ENCODE measurements at places on chromosomes 5 and 9.

GRCh38 chr5:15026011-15026893 lies 154.7 kb upstream of the ANKH start:
- no peak for DNase-seq

DNA sequence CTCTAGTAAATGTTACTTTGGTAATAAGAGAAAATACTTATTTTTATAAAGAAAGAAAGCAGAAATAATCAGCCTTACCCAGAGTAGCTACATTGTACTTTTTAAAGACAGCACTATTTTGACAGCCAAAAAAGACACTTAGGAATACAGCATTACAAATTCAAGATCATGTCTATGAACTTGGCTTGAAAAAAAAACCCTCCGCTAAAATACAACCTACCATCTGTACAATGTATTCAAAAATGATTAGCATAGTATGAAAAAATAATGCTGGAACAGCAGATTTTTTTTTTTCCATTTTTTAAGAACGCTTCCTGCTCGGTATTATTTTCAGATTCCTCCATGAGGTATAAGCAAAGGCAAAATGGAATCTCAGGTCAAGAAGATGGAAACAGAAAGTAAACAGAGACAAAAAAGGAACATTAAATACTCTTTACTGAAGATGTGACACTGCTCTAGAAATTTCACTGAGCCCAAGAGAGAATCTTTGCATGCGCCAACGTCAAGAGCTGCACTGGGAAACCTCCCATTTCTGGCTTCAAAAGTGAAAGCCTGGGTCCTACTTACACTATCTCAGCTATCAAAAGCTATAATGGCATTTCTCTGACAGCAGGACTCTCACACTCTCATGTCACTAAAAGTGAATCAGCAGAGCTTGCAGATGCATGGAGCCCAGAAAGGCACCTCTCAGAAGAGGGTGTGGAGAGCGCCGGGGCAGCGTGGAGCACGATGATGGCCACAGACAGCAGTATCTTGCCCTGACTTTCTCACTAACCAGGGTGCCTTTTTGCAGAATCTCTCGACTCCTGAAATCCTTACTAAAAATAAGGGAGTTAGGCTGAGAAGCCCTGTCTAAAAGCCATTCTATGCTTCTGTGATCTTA lies 167.4 kb downstream of the ELAVL2 start:
- DNase-seq = no peak

DNA sequence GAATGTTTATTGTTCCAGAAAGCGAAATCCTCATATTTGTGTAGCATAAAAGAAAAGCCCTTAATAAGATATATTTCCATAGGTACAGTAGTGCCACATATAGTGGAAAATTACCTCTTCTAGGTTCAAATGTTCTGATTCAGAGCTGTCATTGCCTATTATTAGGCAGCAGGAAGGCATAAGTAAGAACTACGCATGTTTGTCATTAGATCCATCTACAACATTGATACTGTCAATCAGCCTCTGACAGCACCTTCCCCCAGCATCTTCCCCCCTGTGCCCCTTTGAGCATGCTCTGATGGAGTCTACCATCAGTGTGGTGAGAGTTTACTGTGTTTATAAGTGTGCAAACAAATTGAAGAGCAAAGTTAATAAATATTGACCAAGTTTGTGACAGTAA lies 816.1 kb downstream of the TLE4 start:
- no peak for DNase-seq

- no peak for DNase-seq
These were observed 135.4 kb upstream of the CCDC152 start for GRCh38 chr5:42621242-42621641.

DNA sequence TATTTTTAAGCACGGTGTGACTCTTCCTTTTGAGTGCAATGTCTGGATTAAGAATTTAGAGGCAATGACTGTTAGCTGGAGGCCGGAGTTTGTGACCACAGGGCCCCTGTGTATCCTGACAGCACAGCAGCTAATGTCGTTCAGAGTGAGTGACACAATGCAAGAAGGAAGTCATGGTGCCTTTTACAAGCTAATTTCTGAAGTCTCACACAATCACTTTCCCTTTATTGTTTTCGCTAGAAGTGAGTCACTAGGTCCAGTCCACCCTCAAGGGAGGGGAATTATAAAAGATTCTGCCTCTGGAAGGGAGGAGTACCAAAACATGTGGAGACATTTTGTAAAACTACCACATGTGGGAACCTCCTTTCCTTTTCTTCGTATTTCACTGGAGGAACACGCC lies 185.5 kb upstream of the FGF10 start:
- no peak for DNase-seq

DNA sequence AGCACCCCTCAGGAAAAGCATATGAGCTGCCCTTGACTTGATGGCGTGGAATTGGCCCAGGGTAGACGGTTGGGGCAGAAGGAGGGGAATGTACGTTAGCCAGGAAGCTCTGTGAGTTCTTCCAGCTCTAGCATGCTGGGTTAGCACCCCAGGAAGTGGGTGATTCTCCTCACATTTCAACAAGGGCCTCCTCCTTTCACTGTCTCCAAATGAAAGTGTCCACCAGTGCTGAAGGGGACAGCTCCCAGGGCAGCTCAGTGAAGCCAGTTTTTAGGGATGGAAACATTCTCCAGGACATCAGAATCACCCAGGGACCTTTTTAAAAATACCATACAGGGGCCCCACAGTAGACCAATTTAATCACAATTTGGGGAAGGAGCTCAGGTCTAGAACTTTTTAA lies 17.2 kb upstream of the AFAP1L1 start:
- no peak for DNase-seq

- no peak for DNase-seq
These were observed 122.3 kb downstream of the SEMA5A start for GRCh38 chr5:9423571-9423970.

- DNase-seq = no peak
These were observed 330.7 kb downstream of the LRRC70 start for GRCh38 chr5:62909326-62909725.

DNA sequence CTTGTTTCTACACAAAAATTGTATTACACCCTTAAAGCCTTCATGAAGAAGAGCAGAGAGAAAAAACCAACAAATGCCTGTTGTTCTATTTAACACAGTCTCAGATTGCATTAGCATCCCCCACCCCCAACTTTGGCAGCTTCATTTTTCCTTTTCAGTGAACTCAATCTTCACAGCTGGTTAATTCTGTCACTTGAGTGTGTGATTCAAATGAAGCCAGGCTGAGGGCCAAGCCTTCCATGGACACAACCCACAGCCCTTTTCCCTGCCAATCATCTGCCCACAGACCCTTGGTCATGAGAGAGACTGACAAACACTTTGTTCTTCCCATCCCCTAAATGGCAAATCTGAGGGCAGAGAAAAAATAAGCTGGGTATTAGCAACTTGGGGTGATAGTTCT lies 217.5 kb upstream of the NMUR2 start:
- DNase-seq = no peak

DNA sequence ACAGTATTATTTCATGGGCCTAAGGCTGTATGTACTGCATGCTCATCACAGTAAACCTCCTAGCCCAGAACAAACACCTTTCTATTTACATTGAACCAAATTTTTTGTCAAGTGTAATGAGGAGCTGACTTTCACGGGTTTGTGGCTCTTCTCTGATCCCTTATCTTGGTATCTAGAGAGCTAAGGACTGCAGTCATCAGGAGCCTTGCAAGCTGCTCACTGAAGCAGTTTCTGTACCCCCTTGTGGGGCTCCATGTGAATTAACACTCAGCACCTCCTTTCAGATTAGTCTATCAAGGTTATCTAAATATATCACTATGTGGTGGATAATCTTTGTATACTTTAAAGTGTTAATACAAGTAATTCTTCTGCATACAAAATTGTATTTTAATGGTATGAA lies 108.2 kb downstream of the AUH start:
- DNase-seq = no peak

DNA sequence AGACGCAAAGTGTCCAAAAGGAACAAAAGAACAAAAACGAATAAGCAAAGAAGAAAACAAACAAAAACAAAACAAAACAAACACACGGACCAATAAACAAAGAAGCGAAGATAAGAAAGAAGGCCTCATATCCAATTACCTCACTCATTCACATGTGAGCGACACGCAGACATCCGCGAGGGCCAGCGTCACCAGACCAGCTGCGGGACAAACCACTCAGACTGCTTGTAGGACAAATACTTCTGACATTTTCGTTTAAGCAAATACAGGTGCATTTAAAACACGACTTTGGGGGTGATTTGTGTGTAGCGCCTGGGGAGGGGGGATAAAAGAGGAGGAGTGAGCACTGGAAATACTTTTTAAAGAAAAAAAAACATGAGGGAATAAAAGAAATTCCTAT lies 28.3 kb upstream of the WWC1 start:
- DNase-seq = no peak

GRCh38 chr9:112258106-112258505 lies 75.3 kb downstream of the PTBP3 start:
- no peak for DNase-seq

DNA sequence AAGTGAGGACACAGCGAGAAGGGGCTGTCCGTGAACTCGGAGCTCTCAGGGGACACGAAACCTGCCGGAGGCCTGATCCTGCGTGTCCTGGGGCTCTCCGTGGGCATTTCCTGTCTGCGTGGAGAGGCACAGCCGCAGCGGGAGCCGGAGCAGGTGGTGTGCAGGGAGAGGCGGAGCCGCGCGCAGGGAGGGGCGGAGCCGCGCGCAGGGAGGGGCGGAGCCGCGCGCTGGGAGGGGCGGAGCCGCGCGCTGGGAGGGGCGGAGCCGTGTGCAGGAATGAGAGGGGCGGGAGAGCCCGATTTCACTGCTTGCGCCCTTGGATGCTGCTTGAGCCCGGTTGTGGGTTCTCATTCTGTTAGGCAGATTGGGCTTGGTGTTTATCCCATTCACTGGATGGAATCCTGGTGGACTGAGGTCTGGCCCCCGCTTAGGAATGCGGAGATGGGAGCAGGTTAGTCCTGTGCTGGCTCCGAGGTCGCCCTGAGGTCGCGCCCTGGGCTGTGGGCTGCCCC lies 26.7 kb downstream of the NDUFS6 start:
- DNase-seq = no peak

GRCh38 chr9:109870365-109870764 lies 90.4 kb downstream of the PALM2AKAP2 start:
- no peak for DNase-seq

DNA sequence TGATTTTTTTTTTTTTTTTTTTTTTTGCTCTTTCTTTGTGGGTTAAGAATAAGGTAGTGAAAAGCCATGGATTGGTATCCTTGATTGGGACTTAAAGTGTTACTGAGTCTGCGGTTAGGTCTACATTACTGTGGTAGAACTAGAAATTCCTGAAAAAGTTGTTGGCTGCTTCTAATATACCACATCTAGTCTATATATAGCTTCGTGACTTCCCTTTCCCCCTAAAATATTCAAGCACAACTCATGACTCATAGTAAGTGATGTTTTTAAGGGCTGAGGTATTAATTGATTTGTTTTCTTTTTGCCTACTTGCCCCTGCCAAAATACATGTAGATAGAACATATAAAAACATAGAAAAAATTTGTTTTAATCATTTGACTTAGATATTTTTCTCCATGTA lies 247.6 kb downstream of the TMEM232 start:
- DNase-seq = no peak

- DNase-seq = no peak
These were observed 61.1 kb downstream of the MTRR start for GRCh38 chr5:7930011-7930410.

GRCh38 chr9:81566074-81566698 lies 123.2 kb downstream of the TLE1 start:
- DNase-seq = no peak

DNA sequence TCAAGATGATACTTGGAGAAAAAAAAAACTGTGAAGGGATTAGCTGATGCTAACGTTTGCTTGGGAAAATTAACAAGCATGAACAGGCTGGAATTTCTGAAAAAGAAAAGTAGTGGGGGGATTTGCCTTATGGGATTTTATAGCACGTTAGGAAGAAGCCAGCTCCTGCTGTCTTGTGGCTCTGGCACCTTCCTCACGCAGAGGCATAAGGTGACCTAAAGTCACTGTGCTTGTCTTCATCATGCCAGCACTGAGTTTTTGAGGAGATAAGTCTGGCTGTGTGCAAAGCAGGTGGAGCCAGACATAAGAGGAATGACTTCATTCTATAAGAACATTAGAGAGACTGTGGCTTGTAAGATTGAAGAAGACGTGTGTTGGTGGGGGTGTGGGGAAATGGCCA lies 94.4 kb upstream of the MAP1B start:
- no peak for DNase-seq

DNA sequence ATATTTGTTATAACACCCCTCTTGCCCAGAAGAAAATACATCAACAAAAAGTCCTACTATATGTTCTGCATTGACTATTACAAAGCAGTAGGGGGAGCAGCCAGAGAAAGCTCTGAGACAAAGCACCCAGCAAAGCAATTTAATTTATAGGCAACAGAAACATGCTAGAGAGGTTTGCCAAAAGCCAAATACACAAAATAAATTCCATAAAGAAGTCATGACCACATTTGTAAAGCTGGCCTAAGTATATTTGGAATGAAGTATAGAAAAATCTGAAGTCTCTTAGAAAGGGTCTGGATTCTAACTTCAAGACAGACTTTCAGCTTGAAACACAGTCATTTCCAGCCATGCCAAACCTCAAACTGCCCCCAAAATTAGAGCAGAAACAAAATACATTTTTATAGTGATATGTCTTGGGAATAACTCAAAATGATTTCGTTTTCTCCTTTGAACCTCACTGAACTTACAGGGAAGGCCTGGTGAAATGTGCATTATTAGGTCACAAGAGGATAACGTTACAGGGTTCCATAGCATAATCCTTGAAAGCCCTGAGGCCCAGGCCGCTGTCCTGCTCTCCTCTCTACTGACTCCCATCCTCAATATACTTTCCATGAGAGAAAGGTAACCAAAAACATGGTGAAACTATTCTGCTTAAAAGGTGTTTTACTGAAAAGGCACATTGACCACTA lies 451.8 kb downstream of the RAB3C start:
- DNase-seq = peak; percentile 27

DNA sequence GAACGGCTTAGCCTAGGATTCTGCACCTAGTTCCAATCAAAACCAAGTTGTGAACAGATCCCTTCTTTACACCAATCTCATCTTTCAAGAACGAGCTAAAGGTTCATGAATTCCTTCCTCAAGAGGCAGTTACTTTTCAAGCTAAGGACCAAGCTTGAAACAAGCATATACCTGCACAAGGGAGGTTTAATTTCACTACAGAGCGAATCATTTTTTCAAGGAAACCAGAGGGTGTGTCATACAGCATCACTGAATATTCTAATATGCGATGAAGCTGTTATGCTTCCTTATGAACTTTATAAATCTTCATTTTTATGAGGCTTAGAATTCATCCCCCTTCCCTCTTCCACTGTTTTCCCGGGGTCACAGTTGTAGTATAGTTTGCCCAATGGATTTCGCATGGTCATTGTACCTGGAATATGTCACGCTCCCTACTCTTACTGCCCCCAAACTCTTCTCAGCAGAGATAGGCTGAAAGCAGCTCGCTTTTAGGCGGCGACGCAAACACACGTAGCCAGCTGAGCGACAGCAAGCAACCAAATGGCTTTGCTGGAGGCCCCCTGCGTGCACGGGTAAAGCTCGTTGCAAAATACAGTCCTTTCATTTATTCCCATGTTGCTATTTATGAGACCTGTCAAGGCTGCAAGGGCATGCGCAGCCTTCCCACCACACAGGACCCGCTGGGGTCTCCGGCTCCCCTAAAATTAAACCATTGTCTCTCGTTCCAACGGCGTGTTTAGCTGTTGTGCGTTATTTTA lies 832 bp downstream of the LMBRD2 start:
- peak; percentile 20 for DNase-seq

- no peak for DNase-seq
These were observed at the start of gene PCSK1 for GRCh38 chr5:96433066-96433447. Gene PCSK1 (minus strand): TSS chr5:96433248. CDS start chr5:96433042, 206 bp downstream.

- DNase-seq = no peak
These were observed 118.1 kb downstream of the SPEF2 start for GRCh38 chr5:35735718-35736117.

GRCh38 chr9:125633116-125633745 lies 73.8 kb downstream of the MAPKAP1 start:
- DNase-seq = no peak

All from T-helper 2 cell (primary cell).